LNCaP clone FGC (cell line): ENCODE measurements at places on chromosomes 1 and 21.
A peak's percentile ranks its signal among the peaks of the same experiment; 100 is the strongest.

- DNase-seq = no peak
These were observed 2.8 kb downstream of the SKI start for GRCh38 chr1:2230781-2231531.

DNA sequence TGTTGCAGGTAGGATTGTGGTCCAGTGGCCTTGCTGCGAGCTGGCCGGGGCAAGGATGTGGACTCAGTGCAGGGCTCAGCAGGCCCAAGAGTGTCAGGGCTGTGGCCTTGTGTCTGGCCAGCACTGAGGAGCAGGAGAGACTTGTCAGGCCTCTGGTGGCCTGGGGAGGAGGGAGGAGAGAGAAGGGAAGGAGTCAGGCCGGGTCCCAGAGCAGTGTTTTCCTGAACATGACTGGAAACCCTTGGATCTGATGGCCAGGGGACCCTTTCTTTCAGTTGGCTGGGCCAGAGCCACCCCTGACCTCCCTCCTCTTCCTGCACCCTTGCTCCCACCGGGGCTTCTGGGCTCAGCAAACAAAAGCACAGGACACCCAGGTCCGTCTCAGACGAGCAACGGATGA is 5.1 kb downstream of the IBA57 start:
- DNase-seq = no peak

GRCh38 chr1:12003762-12004161 is 15.5 kb upstream of the MIIP start:
- no peak for DNase-seq

GRCh38 chr1:233606813-233607212 is 7.1 kb upstream of the KCNK1 start:
- DNase-seq = no peak

- DNase-seq = no peak
These were observed 35.5 kb upstream of the PARP1 start for GRCh38 chr1:226443439-226443838.

DNA sequence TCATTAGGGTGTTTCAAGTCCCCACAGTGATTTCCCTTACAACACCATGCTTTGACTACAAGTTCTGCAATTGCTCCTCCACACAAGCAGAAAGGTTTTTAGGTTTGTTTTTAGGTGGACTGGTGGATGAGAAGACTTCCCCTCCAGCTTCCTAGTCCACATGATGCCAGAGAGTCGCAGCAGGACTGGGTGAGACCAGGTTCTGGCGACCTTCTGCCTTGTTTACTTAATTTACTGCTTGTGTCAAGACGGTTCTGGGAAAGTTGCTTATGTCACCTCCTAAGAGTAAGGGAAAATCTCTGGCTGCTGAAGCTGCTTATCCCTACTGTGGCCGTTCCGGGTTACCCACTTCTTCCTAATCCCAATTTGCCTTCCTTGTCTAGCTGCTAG is 76.4 kb downstream of the GLUL start:
- DNase-seq = peak; percentile 62

- DNase-seq = no peak
These were observed 2.6 kb downstream of the SYPL2 start for GRCh38 chr1:109468903-109469302.

DNA sequence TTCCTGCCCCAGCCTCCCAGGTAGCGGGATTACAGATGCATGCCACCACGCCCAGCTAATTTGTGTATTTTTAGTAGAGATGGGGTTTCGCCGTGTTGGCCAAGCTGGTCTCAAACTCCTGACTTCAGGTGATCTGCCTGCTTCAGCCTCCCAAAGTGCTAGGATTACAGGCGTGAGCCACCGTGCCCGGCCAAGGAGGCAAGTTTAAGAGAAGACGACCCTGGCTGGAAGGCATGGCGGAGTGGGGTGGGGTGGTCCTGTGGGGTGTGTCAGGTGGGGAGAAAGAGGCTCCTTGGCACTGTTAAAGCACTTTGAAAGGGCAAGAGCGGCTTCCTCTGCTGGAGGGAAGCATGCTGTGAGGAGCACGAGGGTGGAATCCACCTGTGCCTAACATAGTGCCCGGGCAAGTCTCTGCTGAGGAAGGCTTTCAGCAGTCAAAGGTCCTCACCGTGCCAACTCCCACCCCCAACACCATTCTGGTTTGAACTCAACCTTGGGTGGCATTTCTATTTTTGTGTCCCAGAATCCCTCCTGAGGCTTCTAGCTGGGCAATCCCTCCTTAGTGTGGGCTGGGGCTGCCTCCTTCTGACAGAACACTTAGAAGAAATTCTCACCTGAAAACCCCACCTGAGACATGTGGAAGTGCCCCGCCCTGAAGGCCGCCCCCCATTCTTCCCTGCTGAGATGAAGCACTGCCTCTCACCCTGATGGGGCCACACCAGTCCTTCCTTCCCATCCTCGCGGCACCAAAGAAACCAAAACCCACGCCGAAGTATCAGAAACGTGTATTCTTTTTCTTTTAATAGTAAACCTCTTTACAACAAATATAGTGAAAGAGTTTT is 37.4 kb downstream of the MEF2D start:
- DNase-seq = no peak

DNA sequence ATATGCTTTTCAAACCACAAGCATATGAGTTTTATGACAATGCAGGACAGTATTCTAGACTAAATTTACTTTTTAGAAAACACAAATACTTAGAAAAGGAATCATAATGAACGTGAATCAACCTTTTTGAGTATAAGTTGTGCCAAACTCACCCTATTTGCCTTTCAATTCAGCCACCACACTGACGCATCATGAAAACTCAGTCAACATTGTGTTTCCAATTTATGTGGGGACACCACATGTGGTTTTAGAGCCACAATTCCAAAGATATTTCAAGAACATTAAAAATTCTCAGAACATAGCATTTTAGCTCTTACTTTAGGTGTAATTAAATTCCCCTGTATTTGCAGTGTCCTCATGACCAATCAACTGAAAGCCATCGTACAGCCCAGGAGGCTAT is 118.8 kb downstream of the PTBP2 start:
- DNase-seq = no peak

DNA sequence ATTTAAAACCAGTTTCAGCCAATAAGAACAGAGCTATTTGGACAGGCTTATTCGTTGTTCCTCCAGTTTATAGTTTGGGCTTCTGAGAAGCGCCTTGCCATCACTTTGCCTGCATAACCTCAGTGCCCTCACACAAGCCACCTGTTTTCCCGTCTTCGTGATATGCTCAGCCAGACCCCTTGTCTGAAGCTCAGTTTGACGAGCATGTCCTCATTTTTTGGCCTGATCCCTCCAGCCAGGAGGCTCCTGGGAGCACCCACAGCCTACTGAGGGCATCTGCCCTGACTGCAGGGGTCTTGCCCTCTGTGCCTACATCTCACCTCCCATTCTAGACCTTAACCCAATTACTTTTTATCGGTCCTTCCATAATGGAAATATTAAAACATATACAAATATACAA is 95.3 kb downstream of the ADARB1 start:
- DNase-seq = no peak

- no peak for DNase-seq
These were observed 31.7 kb downstream of the LAMB3 start for GRCh38 chr1:209620487-209620884.

DNA sequence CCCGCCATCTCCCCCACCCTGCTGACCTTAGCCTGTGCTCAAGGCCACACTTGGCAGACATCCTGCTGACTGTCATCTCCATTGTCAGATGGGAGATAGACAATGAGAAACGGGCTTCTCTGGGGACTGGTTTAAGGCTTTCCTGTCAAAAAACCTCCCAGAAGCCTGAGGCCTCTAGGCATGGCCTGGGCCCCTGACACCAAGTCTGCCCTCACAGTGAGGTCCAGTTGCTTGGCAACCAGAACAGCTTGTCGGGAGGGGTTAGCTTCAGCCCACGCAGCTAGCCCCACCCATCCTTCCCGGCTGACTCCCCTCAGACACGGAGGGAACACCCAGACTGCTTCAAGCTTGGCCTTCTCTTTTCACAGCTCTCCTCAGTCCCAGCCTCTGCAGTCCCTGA is 11.0 kb downstream of the PLEKHA6 start:
- DNase-seq = no peak

- DNase-seq = peak; percentile 68
These were observed 6.7 kb upstream of the SLC27A3 start for GRCh38 chr1:153768316-153769181.

- no peak for DNase-seq
These were observed at the start of gene HYI for GRCh38 chr1:43453442-43454269. HYI (minus strand) TSS chr1:43453931; CDS start chr1:43453793, 138 bp downstream.
